Stimulated activated CD8-positive, alpha-beta memory T cell treated with anti-CD3 and anti-CD28 coated beads, Interleukin-4, amount 100 ng/mL, for 1 hour (primary cell): ENCODE measurements at places on chromosomes 5 and 9.
A peak's percentile ranks its signal among the peaks of the same experiment; 100 is the strongest.

- DNase-seq, result no peak
These were observed 72.2 kb downstream of the CERT1 start for GRCh38 chr5:75439276-75439675.

- DNase-seq, result no peak
These were observed 125.3 kb downstream of the ST8SIA4 start for GRCh38 chr5:100777680-100778300.

DNA sequence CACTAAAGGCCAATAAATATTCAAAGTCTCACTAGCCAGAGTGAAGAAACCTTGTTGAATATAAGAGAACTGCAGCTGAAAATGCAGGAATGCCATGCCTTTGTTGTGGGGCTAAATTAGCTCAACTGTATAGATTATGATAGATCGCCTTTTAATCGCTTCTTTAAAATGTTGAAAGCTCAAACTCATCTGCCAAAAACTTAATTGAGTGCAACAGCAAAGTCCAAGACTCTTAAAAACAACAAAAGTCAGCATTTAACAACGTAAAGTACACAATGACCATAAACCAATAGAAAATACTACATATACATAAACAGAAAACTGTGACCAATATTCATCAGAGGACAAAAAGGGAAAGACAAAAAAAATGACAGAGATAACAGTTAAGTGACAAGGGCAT, 585.0 kb upstream of the CDH6 start:
- no peak for DNase-seq

- no peak for DNase-seq
These were observed 57.4 kb upstream of the SPRY4 start for GRCh38 chr5:142382186-142382585.

GRCh38 chr5:124104344-124104743, 592.4 kb downstream of the CSNK1G3 start:
- no peak for DNase-seq

DNA sequence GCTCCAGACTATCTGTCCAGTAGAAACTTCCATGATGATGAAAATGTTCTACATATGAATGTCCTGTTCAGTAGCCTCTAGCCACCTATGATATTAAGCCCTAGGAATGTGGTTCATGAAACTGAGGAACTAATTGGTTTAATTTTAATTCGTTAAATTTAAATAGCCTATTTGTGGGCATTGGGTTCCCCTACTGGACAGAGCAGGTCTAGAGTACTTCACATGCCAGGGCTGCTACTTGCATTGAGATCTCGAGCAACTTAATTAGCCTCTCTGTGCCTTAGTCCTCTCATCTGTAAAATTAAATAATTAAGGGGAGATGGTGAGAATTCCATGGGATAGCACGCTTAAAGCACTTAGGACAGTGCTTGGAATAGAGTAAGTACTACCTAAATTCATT, 160.0 kb downstream of the PAPPA start:
- no peak for DNase-seq

DNA sequence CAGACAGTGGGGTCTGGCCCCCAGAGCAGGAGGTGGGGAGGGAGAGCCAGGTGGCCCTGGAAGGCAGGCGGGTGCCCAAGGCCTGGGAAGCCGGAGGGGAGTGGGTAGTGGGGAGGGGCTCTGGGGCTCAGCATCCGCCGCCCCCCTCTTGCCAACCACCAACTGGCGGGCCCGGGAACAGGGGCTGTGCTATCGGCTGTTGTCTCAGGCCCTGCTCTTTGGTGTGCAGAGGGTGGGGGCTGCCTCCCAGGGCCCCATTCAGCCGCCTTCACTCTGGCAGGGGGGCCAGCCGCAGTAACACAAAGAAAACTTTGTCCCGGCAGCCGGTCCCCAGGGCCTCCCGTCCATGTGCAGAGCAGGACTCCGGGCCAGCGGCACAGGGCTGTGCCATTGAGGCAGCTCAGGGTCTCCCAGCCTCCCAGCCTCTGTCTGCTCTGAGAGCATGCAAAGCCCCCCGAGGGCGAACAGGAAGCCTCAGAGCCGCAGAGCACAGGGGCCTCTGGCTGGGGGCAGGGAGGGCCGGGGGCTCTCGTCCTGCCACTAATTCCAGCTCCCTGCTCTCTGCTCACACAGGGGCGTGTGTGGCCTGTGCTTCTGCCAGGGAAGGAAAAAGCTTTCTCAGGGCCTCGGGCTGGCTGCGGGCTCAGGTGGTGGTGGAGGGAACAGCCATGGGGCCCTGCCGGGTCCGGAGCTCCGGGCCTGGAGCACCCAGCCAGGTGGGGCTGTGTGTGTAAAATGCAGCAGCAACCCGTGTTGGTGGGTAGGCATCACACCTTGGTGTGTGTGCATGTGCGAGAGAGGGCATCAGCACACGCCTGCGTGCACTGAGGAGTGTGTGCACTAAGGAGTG, 54.2 kb upstream of the NOTCH1 start:
- no peak for DNase-seq

DNA sequence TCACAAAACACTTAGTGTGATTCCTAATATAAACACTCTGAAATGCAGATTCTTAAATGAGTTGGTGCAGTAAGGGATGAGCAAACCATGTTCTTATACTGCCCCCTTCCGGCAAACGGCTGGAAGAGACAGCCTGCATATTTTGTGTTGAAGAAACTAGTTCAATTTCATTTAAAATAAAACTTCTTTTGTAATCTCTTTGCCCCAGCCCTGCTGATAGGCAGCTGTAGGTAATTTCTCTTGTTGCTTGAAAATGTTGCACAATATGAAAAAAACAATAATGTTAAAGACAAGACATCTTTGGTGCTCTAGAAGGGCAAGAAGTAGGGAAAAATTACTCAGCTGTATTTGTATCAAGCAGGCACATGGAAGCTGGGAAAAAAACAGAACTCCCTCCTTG, 89.7 kb upstream of the CCNG1 start:
- DNase-seq, result no peak

- DNase-seq, result no peak
These were observed 75.3 kb downstream of the LHFPL2 start for GRCh38 chr5:78573318-78573717.

- DNase-seq, result no peak
These were observed 327.5 kb downstream of the CAAP1 start for GRCh38 chr9:26565118-26565517.

GRCh38 chr5:132076202-132076830, 2.7 kb downstream of the CSF2 start:
- no peak for DNase-seq

DNA sequence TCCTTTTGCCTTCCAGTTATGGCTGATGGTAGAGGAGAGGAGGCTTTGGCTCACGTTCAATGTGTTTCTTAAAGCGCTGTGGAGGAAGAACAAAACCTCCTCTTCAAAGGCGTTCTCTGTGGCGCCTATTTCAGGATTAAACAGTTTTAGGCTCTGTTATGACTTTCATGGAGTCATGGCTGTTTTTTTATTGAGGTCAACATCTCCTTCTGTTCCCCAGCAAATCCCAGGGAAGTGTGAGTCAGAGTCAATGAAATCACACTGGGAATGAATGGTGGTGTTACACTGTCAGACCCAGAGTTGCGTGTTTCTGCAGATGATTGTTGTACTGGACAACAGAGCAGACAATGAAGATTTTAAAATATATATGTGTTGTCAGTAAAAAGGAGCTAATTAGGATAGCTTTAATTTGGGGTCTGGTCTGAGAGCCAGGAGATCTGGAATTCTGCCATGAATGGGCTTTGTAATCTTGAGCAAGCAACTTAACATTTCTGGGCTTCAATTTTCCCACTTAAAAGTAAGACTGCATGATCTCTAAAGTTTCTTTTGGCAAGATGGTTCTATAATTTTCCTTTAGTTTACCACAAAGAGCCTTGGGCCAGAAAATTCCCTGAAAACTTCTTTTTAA, 240.7 kb downstream of the CSNK1G3 start:
- no peak for DNase-seq

DNA sequence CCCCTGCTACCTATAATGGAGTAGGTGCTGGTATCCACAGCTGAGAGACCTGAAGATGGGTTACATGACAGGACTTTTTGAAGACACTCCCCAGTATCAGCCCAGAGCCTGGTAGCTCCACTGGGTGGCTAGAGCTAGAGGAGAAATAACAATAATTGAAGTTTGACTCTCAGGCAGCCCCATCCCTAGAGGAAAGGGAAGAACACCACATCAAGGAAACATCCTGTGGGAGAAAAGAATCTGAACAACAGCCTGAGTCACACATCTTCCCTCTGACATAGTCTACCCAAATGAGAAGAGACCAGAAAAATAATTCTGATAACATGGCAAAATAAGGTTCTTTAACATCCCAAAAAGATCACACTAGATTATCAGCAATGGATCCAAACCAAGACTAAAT, 432.1 kb downstream of the CDH18 start:
- no peak for DNase-seq

- DNase-seq, result no peak
These were observed 8.9 kb upstream of the NUP214 start for GRCh38 chr9:131116281-131117120.

DNA sequence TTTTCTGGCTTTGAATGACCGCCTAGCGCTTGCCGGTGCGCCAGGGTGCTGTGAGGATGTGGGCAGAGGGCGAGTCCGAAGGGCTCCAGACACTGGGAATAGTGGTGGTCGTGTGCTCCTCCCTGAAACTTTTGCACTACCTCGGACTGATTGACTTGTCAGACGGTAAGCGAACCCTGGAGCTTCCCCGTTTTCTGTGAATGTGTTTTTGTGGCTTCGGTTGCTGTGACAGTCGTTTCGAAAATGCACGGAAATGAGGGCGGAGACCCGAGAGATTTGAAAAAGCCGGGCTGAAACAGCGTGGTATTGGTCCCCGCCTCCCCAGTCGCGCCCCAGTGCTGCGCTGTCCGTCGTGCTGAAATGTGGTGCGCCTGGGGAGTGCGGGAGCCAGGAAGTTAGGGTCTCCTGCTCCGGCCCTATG, 102.5 kb upstream of the GABRP start:
- no peak for DNase-seq

DNA sequence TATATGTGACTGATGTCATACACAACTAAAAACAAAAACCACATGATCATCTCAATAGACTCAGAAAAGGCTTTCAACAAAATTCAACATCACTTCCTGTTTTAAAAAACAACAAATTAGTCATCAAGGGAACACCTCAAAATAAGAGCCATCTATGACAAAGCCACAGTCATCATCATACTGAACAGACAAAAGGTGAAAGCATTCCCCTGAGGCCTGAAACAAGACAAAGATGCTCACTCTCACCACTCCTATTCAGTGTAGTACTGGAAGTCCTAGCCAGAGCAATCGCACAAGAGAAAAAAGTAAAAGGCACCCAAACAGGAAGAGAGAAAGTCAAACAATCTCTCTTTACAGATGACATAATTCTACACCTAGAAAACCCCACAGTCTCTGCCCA, 893.5 kb upstream of the EDIL3 start:
- DNase-seq, result no peak

- DNase-seq, result no peak
These were observed 272.7 kb upstream of the PANK3 start for GRCh38 chr5:168851902-168852321.

- no peak for DNase-seq
These were observed 111.9 kb upstream of the TNFAIP8 start for GRCh38 chr5:119243888-119244287.

GRCh38 chr5:161406880-161407279, 139.6 kb downstream of the GABRB2 start:
- no peak for DNase-seq

DNA sequence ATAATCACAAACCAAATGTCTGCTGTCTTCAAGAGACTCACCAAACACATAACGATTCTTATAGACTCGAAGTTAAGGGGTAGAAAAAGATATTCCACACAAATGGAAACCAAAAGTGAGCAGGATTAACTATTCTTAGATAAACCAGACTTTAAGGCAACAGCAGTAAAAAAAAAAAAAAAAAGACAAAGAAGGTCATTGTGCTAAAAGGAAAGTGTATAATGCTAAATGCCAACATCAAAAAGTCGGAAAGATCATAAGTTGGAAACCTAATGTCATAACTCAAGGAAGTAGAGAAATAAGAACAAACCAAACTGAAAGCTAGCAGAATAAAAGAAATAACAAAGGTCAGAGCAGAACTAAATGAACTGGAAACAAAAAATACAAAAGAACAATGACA, 714.6 kb downstream of the SEMA5A start:
- DNase-seq, result no peak

DNA sequence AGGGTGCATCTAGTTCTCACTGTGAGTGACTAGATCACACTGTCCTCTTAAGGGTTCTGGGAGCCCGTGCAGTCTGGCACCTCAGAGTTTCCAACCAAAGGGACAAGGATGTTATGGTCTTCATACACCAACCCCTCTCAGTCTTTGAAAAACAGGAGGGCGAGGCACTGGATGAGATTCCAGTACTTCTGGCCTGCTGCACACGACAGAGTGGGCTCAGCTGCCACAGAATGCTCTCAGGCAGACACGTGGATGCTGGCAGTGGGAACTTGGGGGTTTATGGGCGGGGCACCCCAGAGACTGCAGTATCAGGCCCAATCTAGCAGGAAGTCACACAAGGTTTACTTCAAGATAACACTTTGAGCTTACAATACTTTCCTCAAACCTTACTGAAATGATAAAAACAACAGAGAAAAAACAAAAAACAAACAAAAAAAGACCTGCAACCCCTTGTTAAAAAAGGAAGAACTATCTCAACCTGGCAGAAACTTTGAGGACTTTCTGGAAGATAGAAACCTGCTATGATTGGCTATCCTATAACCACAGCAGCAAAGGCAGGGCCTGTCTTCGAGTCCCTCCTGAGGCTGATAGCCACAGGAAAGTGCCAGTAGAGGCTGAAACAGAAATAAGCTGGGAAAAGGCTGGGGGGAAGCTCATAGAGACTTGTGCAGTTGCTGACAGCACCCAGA, 28.3 kb upstream of the TGFBR1 start:
- DNase-seq, result peak; percentile 46

DNA sequence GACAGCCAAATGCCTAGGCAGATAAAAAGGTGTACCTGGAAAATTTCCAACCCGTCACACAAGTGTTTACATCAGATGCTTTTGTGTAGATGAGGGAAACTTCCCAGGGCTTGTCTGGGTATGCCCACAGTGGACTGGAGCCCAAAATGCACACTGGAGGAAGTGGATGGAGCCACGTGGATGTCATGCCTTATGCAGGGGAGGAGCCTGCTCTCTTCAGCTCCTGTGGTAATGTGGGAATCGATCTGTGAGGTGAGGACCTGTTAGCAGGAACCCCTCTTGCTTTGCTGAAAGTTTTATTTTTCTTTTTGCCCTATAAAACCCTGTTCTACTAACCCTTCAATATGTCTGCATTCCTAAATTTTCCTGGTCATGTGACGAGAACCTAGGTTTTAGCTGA, 439.2 kb upstream of the CDH9 start:
- no peak for DNase-seq

DNA sequence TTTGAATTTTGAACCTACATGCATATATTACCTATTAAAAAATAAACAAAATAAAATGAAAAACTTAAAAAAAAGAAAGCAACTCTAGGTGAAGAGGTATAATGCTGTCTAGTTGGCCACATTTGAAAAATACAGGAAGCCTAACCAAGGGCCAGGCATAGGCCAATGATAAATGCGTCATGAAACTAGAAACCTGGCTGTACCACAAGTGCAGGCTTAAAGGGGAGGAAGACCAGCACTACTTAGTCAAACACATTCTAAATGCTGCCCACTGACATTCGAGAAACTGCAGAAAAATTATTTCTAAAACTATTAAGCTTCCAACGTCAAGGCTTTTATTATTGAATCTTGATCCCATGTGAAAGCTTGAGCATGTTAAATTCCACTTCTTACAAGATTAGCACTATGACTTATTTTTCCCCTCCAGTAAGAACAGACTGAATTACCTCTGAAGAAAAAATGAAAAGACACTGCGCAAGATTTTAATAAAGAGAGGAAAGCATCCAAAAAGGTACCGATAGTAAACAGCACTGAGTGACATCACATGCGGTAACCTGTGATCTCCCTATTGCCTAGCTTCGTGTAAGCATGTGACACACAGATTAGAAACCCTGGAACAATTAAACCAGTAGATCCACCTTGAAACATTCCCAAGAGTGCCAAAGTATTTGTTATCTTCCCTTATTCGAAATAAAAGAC, 16.2 kb downstream of the CDC14B start:
- DNase-seq, result no peak
